Posterior cingulate gyrus (tissue), 11 donors: ENCODE measurements at places on chromosomes 7 and 10.

- no peak for DNase-seq
Observed at GRCh38 chr7:80848841-80849240, 70.0 kb downstream of the SEMA3C start.

DNA sequence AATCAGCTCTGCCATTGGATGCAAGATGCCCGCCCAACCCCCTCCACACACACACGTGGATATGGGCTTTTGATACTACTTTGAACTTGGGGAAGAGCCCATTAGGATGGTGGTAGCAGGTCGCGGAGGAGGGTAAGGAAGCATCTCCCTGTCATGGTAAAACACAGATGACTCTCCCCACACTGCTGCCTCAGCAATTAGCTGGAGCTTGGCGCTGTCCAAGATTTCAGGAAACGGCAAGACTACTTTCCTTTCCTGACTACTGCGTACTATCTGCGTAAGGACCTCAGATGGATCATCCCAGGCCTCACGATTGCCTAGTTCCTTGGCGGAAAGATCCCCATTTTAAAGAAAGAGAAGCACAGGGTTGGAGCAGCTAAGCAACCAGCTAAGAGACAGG lies 134.3 kb downstream of the C10orf90 start:
- no peak for DNase-seq

GRCh38 chr10:1698185-1698584 lies 39.1 kb downstream of the ADARB2 start:
- no peak for DNase-seq

DNA sequence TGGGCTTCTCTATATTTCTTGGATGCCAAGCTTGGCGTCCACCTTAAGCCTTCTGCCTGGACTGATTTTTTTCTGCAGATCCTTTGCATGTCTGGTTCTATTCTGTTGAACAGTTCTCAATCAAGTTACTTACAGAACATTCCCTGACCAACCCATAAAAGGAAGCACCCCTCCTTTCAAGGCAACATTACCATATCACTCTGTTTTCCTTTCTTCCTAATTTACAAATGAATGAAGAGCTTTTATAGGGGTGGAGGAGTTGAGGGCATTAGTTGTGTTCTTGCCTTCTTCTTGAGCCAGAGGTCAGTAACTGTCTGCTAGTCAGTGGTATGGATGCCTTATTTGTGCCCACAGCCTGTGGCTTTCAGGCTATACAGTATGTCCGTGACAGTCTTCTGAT lies 361.0 kb downstream of the PHTF2 start:
- DNase-seq: no peak

- no peak for DNase-seq
Observed at GRCh38 chr10:118220346-118220850, 121.7 kb downstream of the FAM204A start.

DNA sequence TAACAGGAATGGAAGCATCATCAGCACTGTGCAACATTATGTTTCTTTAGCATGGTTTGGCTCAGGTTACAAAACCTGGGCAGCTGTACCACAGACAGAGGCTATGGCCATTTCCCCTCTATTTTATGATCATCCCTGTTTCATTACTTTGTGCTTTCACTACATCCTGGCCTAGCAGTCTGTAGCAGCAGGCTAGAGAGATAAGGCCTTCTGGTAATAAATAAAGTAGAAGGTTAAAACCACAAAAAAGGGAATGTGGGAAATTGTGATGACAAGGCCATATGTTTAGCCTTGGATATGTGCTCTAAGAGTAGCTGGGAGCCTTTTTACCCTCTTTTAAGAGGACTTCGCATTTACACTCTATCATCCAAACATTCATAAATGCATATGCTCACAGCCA lies 266.2 kb upstream of the PHF14 start:
- no peak for DNase-seq

GRCh38 chr10:475709-476454 lies 213.6 kb downstream of the DIP2C start:
- no peak for DNase-seq

- peak; percentile 33 for DNase-seq
Observed at GRCh38 chr7:2729031-2729892, 41.3 kb downstream of the AMZ1 start.

GRCh38 chr7:74306730-74307469 lies 17.7 kb downstream of the CLIP2 start:
- DNase-seq: peak; percentile 55
